Retina (tissue), 1 donor: ENCODE measurements at places on chromosomes 2 and 18.

DNA sequence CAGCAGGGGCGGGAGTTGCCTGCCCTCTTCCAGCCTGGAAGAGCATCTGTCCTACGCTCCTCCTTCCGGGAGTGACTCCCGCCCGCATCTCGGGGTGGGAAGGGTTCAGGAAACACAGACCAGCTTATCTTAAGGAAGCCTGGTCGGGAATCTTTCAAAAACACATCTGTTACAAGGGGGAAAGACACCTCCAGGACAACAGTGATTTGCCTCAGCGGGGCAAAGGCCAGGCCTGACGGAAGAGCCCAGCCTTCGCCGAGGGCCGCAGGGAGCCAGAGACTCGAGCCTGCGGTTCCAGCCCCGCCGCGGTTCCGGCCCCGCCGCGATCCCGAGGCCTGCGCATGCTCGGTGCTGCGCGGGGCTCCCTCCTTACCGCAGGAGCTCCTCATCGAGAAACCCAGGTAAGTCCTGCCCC, 38.1 kb upstream of the TGIF1 start:
- DNase-seq: peak; percentile 12

DNA sequence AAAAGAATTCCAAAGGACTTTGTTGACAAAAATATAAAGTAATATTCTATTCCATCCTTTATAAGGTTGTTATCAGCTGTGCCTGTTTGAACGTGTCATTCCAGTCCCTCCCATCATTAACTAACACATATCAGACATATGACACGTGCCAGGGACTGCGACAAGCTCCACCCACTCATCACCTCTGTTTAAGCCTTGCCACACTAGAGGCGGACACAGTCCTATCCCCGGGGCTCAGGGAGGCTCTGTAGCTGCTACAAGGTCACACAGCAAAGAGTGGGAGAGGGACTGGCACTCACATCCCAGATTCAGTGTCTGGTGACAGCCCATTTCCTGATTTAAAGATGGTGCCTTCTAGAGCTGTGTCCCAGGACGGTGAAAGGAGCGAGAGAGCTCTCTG, 30.0 kb downstream of the TBC1D8 start:
- DNase-seq: no peak

DNA sequence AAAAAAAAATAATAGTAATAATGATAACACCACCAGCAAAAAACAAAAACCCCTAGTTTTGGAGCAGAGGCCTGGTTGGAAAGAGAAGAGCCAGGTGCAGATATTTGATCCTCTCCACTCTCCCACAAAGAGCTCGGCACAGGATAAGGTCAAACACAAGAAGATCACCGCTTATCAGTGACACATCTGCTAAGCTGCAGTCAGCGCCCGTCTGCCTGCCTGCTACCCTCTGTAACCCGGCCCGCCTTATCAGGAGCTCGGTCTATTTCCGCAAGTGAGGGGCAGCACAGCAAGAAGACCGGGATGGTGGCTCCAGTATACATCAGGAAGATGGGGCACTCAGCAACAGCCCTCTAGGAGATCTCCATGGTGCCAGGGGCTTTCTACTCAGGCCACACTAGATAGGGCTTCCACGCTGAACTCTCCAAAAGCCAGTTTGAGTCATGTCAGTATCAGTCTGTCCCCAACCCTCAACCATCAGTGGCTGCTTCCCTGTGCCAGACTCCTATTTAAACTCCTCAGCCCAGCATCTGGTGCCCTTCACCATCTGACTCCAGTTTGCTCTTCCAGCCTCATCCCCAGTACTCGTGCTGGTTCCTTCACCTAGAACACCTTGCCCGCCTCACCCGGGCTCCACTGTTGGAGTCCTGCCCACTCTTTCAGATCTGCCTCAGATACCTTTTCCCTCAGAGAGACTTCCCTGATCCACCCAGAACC, 67.3 kb upstream of the PPP1CB start:
- DNase-seq: no peak

- no peak for DNase-seq
Observed at GRCh38 chr2:30204281-30204680, 27.1 kb upstream of the LBH start.
